Astrocyte of the spinal cord (primary cell): ENCODE measurements at places on chromosomes 3 and 15.

DNA sequence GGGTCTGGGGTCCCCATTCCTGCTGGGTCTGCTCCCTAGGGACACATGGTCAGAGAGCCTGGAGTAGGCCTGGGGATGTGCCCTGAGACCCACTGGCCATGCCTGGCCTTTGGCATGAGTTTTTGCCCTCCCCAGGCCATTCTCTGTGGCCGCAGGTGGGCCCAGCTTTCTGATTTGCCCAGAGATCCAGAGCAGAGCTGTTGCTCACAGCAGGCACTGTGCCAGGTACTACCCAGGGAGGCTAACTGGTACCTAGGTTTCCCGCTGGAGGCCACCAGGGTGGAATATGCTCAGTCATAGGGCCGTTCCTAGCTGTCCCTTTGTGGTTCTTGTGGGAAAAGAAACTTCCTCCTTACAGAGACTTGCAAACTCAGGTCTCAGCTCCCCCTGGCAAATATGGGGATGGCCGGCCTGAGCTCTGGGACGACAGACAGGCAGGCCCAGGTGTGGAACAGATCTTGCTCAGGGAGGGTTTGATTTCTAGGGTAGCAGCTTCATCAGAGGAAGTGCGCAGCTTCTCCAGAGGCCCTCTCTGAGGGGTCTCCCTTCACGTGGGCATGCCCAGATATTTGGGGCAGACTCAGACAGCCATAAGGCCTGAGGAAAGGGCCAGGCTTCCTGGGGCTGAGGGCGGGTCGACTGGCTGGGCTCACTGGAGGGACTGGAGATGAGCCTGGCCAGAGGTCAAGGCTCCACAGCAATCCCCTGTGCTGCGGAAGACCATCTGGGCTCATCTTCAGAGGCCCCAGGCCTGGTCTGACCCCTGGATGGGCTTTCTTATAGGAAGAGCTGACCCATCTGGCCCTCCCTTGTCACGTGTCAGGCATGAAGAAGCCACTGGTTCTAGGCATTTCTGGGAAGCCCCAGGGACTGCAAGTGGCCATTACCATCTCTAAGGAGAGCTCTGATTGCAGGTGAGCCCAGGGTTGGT, 28.0 kb downstream of the ACAA1 start:
- no peak for DNase-seq

DNA sequence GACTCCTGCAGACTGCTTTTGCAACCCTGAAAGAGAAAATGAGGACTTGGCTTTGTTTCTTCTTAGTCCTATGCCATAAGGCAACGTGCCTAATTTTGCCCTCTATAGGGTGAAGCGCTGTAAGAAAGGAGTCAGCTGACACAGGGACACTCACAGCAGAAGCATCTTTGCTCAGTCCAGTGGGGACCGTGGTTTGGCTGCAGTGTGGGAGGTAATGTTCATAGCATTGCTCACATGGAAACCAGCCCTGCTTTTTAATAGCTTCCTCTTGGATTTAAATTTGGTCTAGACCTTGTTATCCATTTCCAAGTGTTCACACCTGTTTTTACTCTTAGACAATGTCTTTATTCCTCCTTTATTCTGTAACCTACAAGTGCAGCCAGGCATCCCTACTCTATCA, 1032.1 kb downstream of the NTRK3 start:
- DNase-seq, result peak; percentile 55

DNA sequence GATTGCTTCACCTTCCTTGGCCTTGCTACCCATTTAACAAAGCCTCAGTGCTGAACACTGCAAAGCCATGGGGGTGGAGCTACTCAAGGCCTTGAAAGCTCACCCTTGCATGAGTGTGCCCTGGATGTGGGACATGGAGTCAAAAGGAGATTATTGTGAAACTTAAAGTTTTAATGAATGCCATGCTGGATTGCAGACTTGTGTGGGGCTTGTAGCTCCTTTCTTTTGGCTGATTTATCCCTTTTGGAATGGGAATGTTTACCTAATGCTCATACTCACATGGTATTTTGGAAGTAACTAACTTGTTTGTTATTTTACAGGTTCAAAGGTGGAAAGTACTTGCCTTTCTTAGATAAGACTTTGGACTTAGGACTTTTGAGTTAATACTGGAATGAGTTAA, 538.5 kb upstream of the NECTIN3 start:
- no peak for DNase-seq

GRCh38 chr15:34796847-34797435, 1.6 kb upstream of the ACTC1 start:
- DNase-seq, result no peak

GRCh38 chr3:105118905-105119304, 247.8 kb upstream of the ALCAM start:
- no peak for DNase-seq

DNA sequence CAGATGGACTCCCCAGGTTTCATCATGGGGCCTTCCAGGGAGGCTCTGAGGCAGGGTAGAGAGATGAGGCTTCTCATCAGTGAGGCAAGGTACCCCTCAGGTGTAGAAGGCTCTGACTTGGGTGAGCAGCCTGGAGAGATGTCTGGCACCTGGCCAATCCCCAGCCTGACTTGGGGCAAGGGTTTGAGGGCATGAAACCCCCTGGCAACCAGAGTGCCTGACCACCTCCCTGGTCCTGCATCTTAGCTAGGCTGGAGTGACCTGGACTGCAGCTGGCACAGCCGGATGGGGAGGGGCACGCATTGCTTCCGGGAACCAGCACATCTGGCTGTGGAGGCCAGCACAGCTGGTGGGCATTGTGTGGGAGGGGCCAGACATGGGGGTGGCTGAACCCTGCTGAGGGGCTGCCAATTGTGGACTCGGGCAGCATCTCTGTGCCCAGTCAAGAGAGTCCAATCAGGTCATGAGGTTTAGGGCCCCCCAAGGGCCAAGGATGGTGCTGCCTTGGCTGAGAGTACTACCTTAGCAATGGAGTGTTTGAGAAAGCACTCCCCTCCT, 1.9 kb downstream of the ZBTB47 start:
- no peak for DNase-seq

DNA sequence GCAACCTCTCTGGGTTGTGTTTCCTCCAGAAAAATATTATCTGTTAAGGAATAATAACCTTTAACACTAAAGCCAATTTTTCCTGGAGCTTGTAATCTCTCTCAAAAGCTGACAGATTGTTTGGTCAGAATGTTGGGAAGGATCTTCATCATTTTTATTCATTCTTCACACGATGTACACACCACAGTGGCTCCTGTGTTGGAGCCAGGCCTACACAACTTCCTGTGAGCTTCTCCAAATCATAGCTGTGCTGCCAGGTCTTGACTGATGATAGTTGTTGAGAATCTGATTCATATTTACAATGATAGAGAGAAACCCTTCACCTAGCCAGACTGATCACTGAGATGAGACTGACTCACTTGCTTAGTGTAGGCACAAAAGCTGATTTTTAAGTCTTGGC, 151.0 kb upstream of the ROBO2 start:
- no peak for DNase-seq

GRCh38 chr3:73270839-73271483, 209.5 kb downstream of the EBLN2 start:
- no peak for DNase-seq

DNA sequence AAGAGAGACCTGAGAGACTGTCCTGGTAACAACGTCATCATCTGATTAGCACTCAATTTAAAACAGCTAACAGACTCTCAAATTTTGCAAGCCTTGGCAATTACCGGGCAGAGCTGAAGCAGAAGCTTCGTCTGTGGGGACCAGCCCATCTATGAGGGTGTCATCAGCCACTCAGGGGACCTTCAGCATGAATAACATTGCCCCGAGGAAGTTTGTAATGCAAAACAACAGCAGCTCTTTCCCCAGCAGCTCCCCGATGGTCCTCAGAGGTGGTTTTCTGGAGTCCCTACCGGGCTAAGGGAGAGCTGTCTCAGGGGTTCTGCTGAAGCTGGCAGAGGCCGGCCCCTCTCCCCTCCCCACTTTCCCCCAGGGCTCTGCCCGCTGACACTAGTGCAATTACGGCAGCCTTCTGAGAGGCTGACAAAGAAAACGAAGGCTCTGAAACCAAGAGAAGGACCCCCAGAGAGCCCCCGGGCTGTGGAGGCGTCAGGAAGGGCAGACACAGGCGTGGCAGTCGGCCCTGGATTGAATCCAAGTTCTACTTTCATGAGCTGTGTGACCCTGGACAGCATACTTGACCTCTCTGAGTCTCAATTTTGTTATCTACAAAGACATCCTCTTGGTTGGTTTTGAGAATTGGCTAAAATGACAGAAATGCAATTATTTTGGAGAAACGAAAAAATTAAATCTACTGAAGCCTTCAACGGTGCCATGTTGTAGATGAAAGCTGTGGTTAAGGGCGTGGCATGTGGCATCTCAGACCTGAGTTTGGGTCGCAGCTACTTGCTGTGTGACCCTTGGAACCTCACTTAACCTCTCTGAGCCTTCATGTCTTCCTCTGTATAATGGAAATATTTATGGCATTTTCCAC, 102.1 kb upstream of the TLE3 start:
- DNase-seq, result no peak

- DNase-seq, result no peak
Measured at GRCh38 chr3:141795276-141795675, 32.1 kb downstream of the GRK7 start.

GRCh38 chr3:5078151-5078550, 43.9 kb upstream of the ARL8B start:
- DNase-seq, result peak; percentile 25

GRCh38 chr15:75059607-75060006, 36.2 kb downstream of the PPCDC start:
- DNase-seq, result no peak

DNA sequence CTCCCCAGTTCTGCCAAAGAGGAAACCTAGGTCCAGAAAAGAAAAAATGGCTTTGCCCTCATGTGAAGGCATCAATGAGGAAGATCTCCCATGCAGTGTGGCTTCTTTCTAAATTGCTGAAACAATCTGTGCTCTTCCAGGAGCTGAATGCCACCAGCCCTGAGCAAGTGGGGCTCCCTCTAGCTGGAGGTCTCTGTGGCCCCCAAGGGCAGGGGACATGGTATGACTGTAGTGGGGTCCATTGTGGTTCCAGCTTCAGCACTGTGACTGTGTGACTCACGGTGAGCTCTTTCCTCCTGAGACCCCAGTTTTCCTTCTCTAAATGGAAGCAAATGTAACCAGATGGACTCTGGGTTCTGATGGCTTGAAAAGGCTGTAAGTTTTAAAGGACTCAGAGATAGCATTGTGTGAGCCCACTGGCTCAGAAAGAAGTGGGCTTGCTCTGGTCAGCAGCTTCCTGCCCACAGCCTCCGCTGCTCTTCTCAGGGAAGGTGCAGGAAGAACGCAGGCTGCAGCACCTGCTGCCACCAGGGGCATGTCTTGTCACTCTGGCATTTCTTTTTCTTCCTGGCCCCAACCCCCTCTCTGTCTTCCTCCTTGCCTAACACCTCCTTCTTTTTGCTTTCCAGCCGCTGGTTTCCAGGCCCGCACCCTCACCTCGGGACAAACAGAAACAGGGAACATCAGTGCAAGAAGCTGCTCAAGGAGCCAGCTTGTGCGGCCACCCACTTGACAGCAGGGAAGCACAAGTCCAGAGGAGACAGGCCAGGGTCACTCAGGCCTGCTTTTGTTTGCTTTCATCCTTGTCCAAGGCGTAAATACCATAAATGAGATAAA, 5.8 kb upstream of the CXCR6 start:
- DNase-seq, result no peak

- DNase-seq, result peak; percentile 68
Measured at GRCh38 chr3:189839576-189839975, 208.4 kb downstream of the TP63 start.

DNA sequence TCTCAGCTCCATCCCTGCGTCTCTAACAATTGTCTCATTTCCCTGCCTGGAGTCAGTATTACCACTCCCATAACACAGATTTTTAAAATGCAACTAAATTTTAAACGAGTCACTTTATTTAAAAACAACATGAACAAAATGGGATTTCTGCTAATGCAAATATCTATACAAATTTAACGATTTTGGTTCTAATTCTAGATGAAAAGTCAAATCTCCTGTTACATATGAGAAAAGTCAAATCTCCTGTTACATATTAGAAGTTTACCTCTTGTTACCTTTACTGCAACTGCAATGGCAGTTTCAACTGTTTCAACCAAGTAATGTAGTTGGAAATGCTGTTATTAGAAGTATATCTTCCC, 578 bp upstream of the RPL39L start:
- DNase-seq, result no peak

DNA sequence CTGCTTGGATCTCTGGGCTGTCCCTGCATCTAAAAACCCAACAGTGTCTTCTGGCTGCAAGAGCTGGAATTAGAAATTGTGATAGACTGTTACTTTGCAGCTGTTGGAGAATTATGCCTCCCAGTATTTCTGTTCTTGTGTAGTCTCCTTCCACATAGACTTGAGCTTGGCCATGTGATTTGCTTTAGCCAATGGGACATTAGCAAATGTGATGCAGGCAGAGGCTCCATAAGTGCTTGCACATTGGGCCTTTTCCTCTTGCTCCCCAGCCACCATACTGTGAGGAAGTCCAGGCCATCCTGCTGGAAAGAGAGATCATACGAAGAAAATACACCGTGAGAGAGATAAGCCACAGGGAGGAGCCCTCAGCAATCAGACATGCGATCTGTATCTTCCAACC, 33.8 kb upstream of the RASGRF1 start:
- DNase-seq, result no peak

DNA sequence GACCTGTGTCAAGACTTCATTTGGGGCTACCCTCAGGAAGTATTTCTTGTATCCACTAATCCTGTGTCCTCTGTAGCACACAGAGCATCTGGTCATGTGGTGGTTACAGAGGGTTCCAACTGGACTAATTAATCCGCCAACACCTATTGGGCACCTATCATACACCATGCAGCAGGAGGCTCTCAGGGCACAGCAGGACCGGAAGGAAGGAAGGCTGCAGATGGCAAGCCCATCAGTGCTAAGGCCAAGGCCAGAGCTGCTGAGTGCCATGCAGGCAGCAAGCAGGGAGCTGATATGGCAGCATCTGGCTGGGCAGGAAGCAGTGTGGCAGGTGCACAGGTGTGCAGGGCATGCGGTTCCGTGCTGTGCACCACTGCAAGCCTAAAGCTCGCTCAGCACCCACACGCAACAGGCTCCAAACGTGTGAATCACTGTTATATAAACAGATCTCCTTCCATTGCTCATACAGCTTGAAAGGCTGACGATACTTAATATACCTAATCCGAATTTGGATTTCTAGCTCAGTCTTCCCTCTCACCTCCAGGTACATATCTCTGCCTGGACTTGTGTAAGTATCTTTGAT, 64.4 kb upstream of the SNRPA1 start:
- no peak for DNase-seq

GRCh38 chr3:192174283-192174682, 553.1 kb downstream of the FGF12 start:
- DNase-seq, result no peak

DNA sequence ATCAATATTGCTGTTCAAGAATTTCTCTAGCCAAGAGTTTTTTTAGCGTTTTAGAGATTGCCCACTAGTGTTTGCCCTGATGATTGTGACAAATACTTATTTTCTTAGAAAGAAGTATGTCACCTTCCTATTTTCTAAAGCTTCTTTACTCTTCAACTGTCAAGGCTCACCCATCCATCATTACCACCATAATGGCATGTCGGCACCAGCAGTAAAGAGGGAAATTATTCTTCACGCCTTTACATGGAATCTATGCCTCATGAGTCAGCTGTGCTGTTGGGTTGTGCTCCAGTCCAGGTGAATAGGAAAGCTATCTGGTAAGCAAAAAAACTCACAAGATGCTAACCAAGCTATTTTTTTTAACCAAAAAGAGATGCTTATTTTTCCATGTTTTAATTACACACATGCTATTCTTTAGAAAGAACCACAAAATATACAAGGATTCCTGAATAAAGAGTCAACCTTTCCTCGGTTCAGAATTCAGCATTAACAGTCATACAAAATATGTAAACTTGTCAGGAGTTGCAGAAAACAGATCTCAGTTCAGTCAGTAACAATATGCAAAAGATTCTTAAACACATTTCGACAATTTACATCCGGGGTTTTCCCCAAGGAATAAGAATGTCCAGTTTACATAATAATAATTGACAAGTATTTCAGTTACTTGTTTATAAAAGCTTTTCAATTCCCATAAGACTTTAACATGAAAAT, 128.0 kb downstream of the ATP8B4 start:
- no peak for DNase-seq
